Adrenal gland (tissue), 19 donors: ENCODE measurements at places on chromosomes 3 and 15. TPM values are rescaled to one million over a fixed set of nuclear protein-coding genes. Genes with fewer than 3 reads are reported as not detected.

TLE3 gene
- total RNA-seq = 39.1 TPM

PTH1R gene
- total RNA-seq = 117 TPM

IL5RA gene
- total RNA-seq = not detected

RTP1 gene
- not detected for total RNA-seq

MYNN gene
- total RNA-seq = 7.7 TPM

ZNF619 gene
- 5.6 TPM for total RNA-seq

UROC1 gene
- total RNA-seq = not detected

OXSM gene
- 14.7 TPM for total RNA-seq

DNA sequence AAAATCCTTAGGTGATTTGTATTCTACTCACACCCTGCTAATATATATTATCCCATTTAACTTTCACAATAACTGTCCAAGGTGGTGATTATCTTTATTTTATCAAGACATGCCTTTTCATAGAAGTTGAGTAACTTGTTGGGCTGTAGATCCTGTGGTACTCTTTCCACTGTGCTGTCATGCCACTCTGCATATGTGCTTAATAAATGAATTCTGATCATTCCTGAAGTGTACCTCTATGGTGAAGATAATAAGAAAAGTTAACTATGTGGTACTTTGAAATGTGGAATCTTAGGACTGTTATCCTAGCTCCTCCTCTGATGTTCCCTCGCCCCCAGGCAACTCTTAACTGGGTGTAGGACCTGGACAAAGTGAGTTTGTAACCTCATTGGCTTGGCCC, 5.2 kb downstream of the SNRK start:
- H3K27me3 ChIP-seq = no peaks in the 10 kb centered on the region
- H3K4me3 ChIP-seq = no peak overlapping the region
- H3K36me3 ChIP-seq = no peaks in the 10 kb centered on the region

DNA sequence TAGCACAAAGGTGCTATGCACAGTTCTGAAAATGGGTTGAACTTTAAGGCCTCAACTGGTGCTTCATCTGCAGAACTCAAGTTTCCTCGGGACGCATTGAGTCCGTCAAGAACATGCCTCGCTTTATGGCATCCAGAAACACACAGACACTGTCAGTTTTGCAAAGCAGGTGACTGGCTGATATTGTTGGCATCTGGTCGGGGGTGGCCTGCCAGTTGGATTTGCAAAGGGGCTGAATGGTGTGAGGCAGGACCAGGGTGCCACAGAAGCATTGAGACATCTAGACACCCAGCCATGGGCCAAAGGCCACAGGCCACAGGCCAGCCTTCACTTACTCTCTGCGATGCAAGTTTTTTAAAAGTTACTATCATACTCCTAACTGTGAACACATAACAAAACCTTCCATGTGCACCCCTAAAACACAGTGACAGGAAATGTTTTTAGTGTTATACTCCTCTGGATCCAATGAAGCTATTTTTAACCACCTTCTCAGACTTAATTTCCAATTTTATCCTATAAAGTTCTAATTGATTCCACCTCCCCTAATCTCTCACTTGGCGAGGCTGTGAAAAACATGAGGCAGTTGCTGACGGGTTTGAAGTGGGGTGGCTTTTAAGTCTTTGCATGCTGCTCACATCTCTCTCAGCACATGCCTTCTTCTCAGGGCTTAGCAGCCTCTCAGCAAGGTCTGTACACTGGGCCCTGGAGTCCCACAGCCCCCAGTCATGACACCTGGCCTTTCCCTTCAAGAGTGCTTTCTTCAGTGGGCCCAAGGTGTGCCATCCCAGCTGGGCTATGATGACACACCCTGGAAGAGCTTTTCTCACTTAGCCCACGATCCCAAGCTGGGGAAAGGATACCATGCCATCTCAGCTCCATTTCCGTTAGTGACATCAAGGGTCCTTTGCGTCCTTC, 38.5 kb upstream of the DUSP7 start:
- H3K27ac ChIP-seq = no peak overlapping the region
- H3K4me1 ChIP-seq = no peaks in the 10 kb centered on the region
- no peak overlapping the region for H3K4me3 ChIP-seq
- H3K36me3 ChIP-seq = no peaks in the 10 kb centered on the region
- no peaks in the 10 kb centered on the region for H3K27me3 ChIP-seq
- DNase-seq = no peak

DNA sequence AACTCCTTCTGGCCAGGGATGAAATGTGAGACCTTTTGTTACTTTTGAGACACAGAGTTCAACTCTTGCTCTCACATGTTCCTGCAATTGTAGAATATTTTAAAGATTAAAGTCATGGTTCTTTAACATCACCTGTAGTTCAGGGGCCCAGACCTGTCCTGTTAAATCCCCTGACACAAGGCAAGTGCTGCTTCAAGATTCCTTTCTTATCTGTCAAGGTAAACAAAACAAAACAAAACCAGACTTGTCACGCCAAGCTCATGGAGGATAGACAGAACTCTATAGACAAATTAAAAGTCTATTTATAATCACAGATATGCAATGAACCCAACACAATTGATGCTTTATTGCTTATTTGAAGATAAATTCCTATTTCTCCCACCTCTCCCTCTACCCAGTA, 48.6 kb upstream of the NEDD4 start:
- no peaks in the 10 kb centered on the region for H3K36me3 ChIP-seq
- peaks cover 7% of the 10 kb centered on the region for H3K4me1 ChIP-seq
- no peak overlapping the region for H3K27ac ChIP-seq
- DNase-seq = no peak
- no peak overlapping the region for H3K4me3 ChIP-seq

DNA sequence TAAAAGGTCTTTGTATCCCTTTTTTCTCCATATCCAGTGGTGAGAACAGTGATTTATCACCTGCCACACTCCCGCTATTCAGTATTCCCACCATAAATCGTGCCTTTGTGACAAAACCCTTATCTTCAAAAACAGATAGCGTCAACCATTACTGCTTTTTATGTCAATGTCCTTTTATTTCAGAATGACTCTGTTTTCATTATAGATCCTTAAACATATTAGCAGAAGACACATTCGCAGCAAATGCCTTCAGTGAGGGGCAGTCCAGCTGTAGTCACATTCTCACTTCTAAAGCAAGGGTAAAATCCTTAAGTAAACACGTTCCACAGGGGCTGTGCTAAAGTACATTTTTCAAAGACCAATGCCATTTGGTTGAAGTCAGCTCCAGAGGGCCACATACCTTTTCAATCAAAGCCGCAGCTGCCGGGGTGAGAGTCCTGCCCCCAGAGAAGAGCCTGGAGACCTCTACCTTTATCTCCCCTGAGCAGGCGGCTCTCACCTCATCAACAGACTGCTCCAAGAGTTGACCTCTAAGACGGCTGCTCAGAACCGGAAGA, 53.4 kb downstream of the PDZRN3 start:
- no peaks in the 10 kb centered on the region for H3K27me3 ChIP-seq
- no peak for DNase-seq
- H3K4me3 ChIP-seq = no peak overlapping the region

DNA sequence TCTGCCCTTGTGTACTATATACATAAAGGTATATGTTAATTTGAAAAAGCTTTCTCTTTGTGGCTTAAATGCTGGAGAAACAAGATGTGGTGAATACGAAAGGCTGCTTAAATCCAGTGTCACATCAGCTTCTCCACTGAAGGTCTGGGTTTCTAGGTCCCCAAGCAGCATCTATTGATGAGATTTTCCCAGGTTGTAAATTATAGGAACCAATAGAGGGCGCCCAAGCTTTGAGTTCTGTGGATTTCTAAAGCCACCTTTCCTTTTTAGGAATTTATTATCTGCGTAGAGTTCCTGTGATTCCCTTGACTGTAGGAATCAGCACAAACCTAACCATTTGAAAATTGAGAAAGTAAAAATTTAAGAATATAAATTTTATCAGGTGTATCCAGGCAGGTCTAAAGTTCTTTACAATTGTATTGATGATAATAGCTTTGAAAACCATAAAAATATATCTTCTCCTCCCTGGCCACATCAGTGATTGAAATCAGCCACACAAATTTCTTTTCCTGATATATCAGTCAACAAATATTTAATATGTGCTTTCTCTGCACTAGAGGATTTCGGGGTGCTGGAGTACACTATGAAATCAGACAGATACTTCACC, 88.3 kb upstream of the ADAMTSL3 start:
- DNase-seq = no peak
- H3K27ac ChIP-seq = no peak overlapping the region
- H3K36me3 ChIP-seq = no peaks in the 10 kb centered on the region
- no peak overlapping the region for H3K4me3 ChIP-seq
- H3K4me1 ChIP-seq = no peaks in the 10 kb centered on the region

DNA sequence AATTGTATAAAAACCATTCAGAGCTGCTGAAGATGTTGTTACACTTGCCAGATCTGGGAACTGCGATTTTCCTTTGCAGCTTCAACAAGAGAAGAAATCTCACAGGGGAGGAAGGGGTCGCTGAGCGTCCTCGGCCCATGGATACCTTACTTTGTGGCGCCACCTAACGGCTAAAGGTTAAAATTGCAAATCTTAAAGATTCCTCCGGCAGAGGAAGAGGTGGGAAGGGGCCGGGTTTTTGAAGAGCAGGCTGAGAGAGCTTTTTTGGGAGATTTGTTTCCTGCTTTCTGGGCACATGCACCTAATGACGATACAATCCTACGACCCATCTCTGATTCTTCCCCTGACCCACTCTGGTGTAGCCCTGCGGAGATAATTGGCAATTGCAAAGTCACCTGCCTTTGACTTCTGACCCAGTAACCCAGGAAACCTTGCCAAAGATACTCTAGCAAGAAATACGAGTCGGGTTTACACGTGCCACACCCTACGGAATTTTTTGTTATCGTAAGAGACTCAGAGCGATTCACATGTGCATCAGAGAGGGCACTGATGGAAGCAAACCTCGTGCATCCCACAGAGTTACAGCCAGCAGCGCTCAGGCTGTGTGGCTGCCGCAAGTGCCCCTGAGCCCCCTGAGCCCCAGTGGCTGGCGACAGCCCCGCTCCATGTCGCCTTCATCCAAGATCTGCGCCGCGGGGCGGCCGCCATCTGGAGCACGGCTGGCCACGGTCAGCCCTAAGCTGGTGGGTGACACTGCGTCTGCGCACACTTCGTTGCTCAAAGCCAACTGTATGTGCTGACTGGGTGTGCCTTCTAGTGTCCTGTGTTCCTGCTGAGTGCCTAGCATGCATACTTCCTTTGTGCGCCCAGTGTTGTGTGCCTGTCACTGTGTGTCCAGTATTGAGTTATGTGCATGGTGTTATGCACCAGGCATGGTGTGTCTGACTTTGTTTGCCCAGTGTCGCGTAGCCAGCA, 55.2 kb upstream of the CHRNA7 start:
- no peak overlapping the region for H3K27ac ChIP-seq
- H3K4me1 ChIP-seq = no peaks in the 10 kb centered on the region
- no peak overlapping the region for H3K4me3 ChIP-seq
- H3K27me3 ChIP-seq = peaks cover 14% of the 10 kb centered on the region
- H3K36me3 ChIP-seq = no peaks in the 10 kb centered on the region

DNA sequence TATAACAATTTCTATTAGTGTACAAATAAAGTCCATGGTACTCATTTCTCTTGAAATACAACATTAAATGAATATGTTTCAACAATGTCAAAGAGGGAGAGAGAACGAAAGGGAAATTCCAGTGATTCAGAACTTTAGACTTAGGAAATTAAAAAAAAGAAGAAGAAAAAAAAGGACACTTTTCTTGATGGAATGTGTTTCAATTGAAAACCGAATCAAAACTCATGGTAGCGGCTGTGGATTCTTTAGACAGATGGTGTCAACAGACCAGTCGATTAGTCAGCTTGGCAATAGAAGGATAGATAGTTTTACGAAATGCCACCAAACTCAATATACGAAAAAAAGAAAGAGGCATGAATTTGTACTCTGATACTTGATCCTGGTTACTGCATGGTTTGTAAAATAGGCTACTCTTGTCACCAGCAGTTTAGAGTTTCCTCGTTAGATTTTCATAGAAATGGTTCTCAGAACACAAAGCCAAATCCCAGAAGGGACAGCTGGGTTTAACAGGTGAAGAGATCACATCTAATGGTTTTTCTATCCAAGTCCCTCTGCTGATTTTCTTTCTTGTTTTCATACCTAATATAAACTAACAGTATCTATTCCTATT, 793.5 kb downstream of the ROBO1 start:
- H3K27me3 ChIP-seq = no peaks in the 10 kb centered on the region
- DNase-seq = no peak
- H3K4me3 ChIP-seq = no peak overlapping the region
- no peaks in the 10 kb centered on the region for H3K4me1 ChIP-seq
- no peaks in the 10 kb centered on the region for H3K36me3 ChIP-seq
- H3K27ac ChIP-seq = no peak overlapping the region

DNA sequence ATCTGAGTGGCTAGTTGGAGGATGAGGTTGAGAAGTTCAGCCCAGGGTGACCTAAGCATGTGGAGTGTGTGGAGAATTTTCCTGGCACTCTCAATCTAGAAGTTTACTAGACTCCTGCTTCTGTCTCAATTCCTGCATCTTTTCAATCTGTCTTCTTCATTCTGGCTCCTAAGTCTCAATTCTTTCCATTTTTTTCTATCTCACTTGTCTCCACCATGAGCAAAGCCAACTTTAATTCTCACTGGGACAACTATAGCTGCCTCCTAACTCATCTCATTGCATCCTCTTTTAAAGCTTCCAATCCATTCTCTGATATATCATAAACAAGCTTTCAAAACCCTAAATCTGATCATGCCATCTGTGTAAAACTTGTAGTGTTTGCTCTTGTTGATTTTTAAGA, 569.3 kb downstream of the NAALADL2 start:
- H3K4me1 ChIP-seq = no peaks in the 10 kb centered on the region
- no peaks in the 10 kb centered on the region for H3K36me3 ChIP-seq
- H3K27me3 ChIP-seq = no peaks in the 10 kb centered on the region
- no peak for DNase-seq
- no peak overlapping the region for H3K4me3 ChIP-seq

DNA sequence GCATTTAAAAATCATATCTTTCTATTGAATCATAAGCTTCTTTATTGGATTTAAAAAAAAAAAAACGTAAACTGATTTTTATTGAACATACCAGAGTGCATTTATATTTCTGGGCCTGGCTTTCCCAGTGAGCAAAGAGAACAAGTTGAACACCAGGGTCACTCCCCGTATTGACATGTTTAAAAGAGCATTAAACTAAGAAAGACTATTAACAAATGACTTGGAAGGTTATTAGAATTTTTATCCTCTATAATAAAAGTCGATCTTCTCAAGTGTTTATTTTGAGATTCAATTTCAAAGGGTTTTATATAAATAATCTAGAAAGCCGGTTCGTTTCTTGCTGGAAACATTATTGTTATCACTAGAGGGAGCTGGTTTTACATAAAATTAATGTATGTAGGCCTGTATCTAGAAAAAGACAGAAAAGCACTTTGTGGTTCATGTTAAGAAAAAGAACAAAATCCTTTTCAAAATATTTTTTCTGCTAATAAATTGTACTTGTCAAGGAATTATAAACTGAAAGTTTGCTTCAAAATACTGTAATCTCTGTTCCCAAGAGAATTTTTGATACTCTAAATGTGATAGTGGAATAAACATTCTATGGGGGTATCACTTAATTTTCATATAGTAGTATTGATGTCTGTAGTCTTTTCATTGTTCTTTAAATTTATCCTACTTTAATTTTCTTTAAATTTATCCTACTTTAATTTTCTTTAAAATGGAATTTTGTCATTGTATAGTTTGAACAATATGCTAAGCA, 321.8 kb upstream of the MME start:
- no peaks in the 10 kb centered on the region for H3K4me1 ChIP-seq
- H3K27me3 ChIP-seq = no peaks in the 10 kb centered on the region
- H3K36me3 ChIP-seq = no peaks in the 10 kb centered on the region
- DNase-seq = no peak
- H3K27ac ChIP-seq = no peak overlapping the region

GRCh38 chr3:76387000-76387399, 601.7 kb upstream of the ZNF717 start:
- H3K27me3 ChIP-seq = no peaks in the 10 kb centered on the region
- no peak overlapping the region for H3K27ac ChIP-seq
- no peak for DNase-seq
- H3K36me3 ChIP-seq = no peaks in the 10 kb centered on the region

- H3K4me1 ChIP-seq = peaks cover 7% of the 10 kb centered on the region
- peak; percentile 71 for DNase-seq
- H3K4me3 ChIP-seq = no peak overlapping the region
- peaks cover 30% of the 10 kb centered on the region for H3K36me3 ChIP-seq
Observed at GRCh38 chr15:80173022-80173759, 20.4 kb downstream of the FAH start.
